ENCODE measurements at places on chromosomes 5 and 9.

DNA sequence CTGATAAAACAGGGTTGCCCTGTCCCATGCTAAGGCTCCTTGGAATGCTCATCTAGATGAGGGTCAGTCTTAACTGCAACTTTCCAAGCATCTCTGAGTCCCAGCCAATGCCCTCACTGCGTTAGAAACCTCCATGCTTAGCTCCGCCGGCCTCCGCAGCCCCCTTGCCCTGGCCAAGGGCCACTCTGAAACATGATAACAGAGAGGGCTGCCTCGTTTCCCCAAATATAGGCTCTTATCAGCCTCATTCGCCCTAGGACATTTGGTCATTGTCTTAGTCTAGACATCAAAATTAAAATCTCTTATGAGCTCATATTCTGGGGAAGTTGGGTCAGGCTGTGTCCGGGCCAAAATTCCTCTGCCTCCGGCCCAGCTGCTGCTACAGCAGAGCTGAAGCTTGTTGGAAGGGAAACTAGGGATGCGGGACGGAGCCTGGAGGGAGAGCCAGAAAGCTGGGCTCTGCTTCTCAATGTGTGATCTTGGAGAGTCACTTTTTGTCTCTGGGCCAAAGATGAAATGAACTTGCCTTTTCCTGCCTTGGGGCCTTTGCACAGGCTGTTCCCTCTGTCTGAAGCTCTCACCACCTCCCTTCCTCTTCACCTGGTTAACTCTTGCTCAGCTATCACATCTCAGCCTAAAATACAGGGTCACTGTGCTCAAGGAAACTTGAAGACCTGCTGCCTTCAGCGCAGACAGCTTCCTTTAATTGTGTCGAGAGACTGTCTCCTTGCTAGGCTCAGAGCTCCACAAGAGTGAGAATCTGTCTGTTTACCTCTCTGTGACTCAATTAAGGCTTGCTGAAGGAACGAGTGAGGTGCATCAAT lies 191.3 kb downstream of the RGS3 start:
- no peak for DNase-seq

GRCh38 chr5:22835686-22836085 lies 17.5 kb downstream of the CDH12 start:
- no peak for DNase-seq

GRCh38 chr5:83473346-83474160 lies 2.0 kb downstream of the VCAN start:
- DNase-seq = peak; percentile 71

GRCh38 chr5:83246071-83246470 lies 168.7 kb downstream of the XRCC4 start:
- DNase-seq = no peak

DNA sequence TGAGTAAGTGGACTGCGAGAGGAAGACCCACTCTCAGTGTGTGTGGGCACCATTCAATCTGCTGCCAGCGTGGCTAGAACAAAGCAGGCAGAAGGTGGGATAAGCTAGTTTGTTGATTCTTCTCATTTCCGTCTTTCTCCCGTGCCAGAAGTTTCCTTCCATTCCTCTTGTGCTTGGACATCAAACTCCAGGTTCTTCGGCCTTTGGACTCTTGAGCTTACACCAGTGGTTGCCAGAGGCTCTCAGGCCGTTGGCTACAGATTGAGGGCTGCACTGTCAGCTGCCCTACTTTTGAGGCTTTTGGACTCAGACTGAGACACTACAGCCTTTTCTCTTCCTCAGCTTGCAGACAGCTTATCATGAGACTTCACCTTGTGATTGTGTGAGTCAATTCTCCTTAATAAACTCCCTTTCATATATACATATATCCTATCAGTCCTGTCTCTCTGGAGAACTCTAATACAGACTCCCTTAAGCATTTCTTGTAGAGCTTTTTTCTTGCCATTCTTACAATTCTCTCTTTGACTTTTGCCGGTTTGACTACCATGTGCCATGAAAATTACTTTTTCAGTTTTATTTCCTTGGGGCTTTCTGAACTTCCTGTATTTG lies 494.9 kb downstream of the PRR16 start:
- DNase-seq = no peak

- DNase-seq = no peak
Measured at GRCh38 chr9:7973123-7973522, 173.5 kb upstream of the DMAC1 start.

DNA sequence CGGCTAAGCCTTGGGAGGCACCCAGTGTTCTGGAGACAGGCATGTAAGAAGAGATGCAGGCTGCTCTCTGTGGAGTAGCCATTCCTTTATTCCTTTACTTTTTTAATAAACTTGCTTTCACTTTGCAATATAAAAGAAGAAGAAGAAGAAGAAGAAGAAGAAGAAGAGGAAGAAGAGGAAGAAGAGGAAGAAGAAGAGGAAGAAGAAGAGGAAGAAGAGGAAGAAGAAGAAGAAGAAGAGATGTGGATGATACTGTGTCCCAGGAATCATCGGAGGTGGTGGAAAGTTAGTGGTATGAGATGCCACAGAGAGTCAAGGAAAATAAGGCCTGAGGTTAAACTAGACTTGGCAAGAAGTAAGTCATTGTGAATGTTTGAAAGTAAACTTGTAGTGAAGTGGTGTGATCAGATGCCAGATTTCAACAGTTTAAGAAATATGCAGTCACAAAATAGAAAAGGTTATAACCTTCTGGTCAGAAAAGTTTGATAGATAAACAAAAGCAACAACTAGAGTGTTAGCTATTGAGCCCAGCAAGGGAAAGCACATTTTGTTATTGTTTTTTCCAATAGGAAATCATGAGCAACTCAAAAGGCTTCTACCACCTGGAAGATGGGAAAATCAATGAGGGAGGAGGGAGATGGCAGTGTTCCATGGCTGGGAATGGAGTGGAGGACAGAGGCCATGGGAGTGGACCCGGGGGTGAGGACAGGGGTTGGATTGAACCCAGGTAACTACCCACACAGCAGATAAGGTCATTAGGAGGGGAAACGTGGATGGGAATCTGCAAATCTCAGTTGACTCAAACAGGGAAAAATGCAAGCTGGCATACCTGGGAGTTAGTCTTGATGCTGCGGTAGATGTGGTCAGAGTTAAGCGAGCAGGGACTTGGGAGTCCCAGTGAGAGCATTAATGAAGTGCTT lies 16.8 kb downstream of the AOPEP start:
- no peak for DNase-seq

DNA sequence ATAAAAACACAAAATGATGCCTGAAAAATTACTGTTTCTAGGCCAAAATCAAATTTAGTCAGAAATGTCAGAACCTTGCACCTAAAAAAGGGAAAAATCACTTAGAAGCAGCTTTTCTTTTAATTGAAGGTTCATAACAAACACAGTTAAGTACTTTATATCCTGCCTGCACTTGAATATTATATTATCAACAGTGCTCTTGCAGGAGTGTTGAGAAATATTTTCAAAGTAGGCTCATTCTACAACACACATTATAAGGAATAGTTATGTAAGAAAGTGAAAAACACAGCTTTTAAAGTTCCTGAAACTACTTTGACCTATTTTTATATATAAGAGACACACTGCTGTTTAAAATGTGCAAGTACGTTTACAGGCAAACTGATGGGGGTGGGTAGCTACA lies 8.3 kb downstream of the EDIL3 start:
- no peak for DNase-seq

GRCh38 chr9:15401266-15401665 lies 21.4 kb upstream of the SNAPC3 start:
- DNase-seq = no peak

DNA sequence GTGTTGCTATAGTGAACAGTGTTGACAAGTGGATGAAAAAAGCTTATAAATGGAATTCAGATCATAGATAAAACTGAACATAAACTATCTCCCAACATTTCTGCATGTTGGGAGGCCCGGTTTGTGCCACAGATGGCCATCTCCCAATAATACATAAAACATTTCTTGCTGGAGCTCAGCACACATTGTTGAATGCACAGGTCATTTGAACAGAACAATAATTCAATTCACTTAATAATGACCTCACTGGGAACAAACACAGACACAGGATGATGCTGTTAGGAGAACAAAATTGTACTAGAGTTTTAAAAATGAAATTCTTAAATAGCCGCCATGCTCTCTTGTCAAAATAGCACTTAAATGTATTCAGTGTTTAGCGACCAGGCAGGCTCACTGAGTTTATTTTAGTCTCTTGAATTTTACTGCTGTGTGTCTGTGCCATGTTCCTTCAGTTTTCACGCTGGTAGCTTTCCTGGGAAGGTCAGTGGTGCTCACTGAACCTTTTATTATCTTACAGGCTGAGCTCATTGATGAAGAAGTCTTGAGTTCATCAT lies 85.0 kb upstream of the SSBP2 start:
- no peak for DNase-seq

GRCh38 chr5:125559296-125559695 lies 812.9 kb upstream of the ZNF608 start:
- DNase-seq = no peak

DNA sequence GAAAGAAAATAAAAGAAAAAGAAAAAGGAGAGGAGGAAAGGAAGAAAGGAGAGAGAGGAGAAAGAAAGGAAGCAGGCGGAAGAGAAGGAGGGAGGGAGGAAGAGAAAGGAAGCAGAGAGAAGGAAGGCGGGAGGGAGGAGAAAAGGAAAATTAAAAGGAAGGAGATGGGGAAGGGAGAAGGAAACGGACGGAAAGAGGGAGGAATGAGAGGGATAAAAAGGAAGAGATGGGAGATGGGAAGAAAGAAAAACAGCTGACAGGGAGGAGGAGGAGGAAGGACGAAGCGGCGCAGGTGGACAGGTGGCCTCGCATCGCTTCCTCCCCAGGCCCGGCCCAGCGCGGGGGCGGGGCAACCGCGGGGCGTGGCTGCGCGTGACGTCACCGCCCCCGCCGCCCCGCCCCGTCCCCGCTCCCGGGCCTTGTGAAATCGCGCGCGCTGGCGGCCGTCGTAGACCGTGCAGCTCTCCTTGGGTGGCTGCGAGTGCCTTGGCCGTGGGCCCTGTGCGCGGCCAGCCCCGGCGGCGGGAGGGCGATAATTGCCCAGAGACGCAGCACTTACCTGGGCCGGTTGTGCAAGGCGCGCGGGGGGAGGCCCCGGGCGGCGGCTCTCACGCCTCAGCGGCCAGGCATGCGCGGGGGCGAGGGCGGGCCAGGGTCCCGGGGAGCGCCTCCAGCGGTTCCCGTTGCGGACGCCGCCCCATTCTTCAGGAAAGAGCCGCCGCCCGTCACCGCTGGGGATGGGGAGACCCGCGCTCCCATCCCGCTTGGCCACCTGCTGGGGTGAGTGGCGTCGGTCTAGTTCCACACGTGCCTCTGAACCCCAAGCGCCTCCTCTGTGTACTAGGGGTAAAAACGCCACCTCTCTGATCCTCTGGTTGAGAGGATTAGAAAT lies 49.6 kb upstream of the FOXE1 start:
- no peak for DNase-seq

DNA sequence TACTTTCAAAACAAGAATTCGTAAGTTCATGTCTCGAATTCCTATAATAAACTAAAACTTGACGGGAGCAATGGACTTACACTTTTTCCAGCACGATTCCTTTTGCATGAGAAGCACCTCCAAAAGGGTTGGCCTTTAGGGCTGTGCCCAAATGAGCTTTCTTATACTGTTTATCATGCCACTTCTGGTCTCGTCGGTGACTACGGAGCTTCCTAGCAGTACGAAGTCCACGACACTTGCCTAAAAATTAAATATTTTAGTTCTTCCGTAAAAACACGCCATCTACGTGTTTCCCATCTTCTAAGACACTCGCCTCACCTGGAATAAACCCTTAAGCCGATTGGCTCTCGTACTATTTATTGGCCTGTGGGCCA lies 554 bp downstream of the RPS23 start:
- DNase-seq = no peak

- no peak for DNase-seq
Measured at GRCh38 chr5:137491121-137491520, 8.0 kb downstream of the SPOCK1 start.

- no peak for DNase-seq
Measured at GRCh38 chr5:26432386-26432785, 606.0 kb downstream of the CDH9 start.

GRCh38 chr9:28916348-28916747 lies 1343.1 kb upstream of the C9orf72 start:
- no peak for DNase-seq

DNA sequence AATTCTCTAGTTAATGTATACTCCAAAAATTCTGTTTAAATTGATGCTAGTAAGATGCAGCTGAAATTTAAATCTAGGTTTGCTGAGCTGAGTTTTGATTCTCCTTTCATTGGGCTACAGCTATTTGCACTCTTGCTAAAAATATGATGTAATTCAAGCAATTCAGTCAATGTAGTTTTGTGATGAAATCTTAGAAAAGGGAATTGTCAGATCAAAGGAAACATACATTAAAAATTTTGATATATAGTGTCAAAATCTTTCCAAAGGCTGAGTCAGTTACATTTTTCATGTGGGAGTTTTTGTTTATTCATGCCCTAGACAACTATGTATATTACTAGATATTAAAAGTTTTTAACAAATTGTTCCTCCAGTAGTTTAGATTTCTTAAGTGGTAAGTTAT lies 334.9 kb upstream of the DAB2 start:
- no peak for DNase-seq

GRCh38 chr5:179211068-179211467 lies 134.2 kb downstream of the ADAMTS2 start:
- DNase-seq = no peak

DNA sequence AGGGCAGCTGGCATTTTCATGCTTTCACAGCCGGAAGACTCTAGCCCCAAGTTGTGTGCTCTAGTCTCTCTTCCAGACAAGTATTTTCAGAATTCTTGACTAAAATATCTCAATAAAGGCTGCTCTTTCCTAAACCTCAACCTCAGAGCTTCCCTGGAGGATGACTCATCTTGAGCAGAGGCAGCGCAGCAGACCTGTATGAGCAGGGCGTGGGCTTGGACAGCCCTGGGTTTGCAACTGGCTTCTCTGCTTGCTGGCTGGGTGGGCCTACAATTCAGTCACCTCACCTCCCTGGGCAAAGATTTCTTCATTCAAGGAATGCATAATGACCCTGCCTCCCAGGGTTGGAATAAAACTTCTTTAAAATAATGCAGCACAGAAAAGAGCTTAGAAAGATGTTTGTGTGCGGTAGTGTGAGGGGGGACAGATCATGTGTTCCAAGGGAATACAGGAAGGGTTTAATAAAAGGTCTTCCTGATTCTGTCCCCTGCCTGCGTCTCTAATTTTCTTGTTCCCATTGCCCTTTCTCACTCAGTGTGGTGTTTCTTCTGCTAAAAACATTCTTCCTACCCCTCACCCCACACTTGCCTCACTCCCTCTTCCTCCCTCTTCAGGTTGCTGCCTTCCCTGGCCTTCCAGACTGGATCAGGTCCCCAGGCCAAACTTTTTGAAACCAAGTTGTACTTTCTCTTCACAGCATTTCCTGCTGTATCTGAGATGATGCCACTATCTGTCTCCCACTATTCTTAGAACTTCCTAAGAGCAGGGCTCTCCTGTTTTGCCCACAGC lies 39.4 kb upstream of the MAP1B start:
- peak; percentile 28 for DNase-seq

All from caudate nucleus (tissue), 63 donors.